Fibroblast of lung (primary cell): ENCODE measurements at places on chromosomes 4 and X. TPM values are rescaled to one million over a fixed set of nuclear protein-coding genes. Genes with fewer than 3 reads are reported as not detected.

The GLRA3 gene
- not detected in 2 replicates for polyA plus RNA-seq

The SAP30 gene
- 32.5 and 33.6 TPM in 2 replicates for polyA plus RNA-seq

The AMBN gene
- not detected in 2 replicates for polyA plus RNA-seq

The SPATA4 gene
- polyA plus RNA-seq: 0.09 and 0.14 TPM in 2 replicates

The TXLNG gene
- polyA plus RNA-seq: 9.0 and 17.1 TPM in 2 replicates
